ENCODE measurements at places on chromosomes 4 and X.

- DNase-seq, result no peak
These were observed 394.7 kb downstream of the GALNTL6 start for GRCh38 chr4:172207886-172208285.

GRCh38 chr4:158259955-158260575 is 49.8 kb downstream of the TMEM144 start:
- peak; percentile 55 for DNase-seq

GRCh38 chr4:8419222-8420041 is 21.1 kb downstream of the ACOX3 start:
- DNase-seq, result no peak

GRCh38 chrX:67724359-67725110 is 180.7 kb downstream of the AR start:
- no peak for DNase-seq

DNA sequence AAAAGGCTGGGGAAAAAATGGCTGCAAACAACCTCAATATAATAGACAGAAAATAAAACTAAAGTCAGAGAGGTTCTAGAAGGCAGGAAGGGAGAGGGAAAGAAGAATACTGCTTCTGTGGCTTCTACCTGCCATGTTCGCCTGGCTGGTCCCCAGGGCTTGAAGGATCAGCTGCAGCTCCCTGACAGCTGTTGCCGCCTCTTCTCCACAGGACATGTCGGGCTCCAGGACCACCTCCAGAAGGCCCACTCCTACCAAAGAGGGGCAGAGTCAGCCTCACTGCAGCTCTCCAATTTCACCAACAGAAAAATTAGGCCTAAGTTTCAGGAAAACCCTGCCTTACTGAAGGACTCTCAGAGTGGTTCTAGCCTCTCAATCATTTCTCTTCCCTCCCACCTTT is 44.9 kb downstream of the GATB start:
- DNase-seq, result no peak

DNA sequence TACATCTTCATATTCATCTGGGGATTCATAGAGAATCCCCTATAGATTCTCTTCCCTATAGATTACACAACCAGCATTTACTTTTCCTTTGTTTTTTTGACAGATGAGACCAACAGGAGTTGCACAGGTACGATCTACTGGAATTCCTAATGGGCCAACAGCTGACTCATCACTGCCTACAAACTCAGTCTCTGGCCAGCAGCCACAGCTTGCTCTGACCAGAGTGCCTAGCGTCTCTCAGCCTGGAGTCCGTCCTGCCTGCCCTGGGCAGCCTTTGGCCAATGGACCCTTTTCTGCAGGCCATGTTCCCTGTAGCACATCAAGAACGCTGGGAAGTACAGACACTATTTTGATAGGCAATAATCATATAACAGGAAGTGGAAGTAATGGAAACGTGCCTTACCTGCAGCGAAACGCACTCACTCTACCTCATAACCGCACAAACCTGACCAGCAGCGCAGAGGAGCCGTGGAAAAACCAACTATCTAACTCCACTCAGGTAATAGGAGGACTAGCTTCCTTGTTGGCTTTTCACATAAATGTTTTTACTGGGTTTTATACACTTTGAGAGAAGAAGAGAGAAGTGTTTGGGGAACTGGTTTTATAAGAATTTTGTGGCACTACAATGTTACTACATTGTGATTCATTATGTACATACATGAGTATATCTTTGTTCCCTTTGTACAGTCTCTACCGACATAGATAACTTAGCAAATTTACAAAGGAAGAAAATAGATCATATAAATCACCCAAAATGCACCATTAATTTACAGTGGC is 137.2 kb downstream of the DIPK2B start:
- no peak for DNase-seq

- DNase-seq, result no peak
These were observed 74.9 kb upstream of the ZNF518B start for GRCh38 chr4:10532155-10532554.

DNA sequence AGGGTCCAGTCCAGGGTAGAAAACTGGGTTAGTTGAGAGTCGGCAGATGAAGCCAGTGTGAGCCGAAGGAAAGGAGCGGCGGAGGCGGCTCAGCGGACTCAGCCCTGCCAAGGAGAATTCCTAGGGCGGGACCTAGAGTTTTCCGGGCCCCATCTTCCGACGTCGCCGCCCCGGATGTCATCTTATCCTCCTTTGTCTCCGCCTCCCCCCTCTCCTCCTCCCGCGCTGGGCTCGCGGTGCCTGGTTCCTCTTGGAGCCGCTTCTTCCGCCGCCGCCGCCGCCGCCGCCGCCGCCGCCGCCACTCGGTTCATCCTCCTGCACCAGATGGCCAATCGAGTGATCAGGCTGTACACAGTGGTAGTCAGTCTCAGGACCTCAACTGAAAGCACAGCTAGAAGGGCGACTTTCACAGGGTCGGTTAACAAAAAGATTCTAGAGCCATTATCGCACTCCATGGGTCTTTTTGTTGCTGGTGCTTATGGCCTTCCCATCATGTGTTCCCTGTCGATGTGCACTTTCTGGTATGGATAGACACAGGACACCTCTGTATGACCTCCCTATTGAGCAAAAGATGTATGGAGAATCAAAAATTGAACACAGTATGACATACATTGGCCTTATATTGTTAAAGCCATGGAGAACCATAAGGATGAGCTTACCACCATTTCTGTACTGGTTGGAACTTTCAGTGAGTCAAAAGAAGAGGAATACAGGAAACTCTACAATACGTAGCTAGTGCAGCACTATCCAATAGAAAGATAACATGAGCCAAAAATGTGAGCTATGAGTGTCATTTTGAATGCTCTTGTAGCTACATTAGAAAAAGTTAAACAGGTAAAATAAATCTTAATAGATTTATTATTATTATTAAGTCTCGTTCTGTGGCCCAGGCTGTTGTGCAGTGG is 32.4 kb upstream of the THOC2 start:
- peak; percentile 87 for DNase-seq

DNA sequence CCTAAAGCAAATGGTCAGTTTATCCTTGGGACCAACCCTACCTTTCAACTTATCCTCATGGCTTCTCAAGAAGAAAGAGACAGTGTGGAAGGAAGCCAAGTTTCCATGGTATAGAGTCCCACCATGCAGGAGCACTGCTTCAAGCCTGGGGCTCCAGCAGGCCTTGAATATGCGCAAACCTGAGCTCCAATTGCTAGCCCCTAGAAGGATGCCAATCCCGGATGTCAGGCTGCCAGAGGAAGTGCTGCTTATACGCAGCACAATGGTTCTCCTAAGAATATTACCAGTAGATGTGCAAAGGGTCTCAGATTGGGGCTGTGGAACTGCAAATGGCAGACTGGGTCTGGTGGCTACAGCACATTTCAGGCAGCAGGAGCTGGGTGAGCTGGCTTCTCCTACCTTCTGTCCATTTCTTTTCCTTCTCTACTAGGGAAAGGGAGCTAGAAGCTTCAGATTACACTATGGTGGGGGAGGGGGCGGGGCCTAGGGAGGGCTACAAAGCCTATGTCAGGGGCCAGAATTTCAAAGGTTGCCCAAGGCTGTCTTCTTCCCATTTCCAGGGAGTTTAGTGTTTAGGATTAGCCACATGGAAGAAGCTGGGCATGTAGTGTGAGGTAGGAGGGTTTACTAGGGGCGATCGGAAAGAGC is 40.7 kb upstream of the CITED1 start:
- no peak for DNase-seq

DNA sequence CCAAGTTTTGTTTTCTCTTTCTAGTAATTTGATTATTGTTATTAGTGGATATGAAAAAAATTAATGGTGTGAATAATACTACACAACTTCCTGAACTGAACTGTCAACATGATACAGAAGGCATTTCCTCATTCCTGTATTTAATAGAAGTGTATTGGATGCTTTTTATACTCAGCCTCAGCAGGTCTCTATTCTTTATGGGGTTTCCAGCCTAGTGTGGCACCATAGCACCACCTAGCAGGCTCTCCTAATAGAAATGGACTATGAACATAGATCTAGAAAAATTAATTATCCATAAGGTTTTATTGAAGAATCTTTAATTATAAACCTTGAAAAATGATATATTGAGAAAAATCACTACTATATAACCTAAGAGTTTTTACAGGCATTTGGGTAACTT is 52.4 kb downstream of the GLRB start:
- no peak for DNase-seq

DNA sequence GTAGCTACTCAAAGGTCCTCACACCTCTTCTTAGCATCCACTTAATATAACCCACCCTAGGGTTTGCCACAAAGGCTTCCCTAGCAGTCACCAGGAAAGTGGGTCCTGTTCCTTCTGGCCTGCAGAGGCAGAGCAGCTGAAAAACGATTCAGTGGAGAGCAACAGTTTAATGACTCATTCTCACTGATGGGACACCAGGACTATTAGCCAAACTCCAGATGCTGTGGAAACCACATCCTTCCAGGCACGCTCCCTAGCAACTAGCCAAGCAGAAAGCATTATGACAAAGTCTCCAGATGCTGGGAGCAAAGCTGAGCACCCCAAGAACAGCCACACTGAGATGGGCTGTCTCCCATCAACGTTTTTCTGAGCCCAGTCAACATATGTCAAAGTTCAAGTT is 30.3 kb upstream of the UTP14A start:
- peak; percentile 16 for DNase-seq

- DNase-seq, result no peak
These were observed 88.1 kb downstream of the CAMK2D start for GRCh38 chr4:113673450-113673849.

DNA sequence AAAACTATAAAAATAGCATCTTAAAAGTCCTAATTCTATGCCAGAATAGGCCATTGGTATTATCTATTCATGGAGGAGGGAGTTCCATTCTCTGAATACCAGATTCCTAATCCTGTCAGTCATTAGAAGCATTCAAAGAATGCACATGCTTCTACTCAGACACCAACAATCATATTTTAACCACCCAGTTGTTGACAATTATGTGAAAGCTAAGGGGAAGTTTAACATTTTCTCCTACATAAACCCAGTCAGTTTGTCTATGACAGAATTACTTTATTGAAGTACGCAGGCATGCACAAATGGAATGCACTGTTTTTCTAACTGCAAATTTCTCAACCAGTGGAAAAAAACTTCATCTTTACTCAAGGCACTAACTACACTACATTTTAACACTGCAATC is 69.6 kb upstream of the MTNR1A start:
- DNase-seq, result peak; percentile 83

DNA sequence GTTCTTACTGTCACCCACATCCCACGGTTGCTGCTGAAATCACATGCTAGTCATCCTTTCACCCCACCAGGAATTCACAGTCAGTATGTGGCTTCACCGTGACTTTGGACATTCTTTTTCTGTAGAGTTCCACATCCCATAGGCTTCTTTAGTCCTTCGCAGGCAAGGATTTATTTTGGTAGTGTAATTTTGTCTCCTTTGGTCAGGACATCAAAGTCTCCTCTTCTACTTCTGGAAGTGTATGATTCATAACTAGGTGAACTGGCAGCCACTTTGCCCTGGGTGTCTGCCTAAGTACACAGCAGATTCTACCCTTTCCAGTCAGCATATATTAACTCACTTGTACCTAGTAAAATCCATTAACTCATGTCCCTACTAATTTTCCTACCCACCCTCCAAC is 38.3 kb upstream of the MMAA start:
- no peak for DNase-seq

GRCh38 chr4:87192145-87192919 is 28.1 kb downstream of the KLHL8 start:
- DNase-seq, result no peak

DNA sequence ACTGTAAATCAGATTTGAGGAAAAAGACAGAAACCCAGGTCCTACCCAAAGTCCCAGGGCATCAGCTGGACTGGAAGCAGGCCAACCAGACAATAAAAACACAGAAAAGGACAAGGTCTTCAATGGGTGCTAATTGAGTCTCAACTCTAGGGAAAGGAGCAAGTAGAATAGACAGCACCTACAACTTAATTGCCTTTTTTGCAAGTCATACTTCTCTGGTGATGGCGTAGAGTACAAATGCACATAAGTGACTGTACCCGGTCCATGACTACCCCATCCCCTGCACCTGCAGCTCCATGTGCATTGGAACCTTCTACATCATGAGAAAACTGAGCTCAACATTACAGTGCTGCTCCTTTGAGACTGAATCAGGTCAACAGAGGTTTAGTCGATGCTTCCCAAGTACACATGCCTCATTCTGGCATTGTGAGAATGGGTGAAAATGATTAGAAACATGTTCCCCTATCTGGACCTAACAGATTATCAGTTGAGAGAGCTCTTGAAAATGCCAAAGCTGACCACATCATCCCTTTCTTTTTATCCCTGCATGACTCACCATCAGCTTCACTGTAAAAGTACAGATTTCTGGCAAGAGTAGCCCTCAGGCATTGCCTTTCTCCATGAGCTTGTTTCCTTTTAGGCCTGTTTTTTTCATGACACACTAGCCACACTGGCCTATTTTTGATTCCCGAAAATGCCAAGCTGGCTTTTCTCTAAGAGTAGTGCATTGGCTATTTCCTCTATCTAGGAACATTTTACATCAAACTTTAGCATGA is 298.3 kb downstream of the HS3ST1 start:
- no peak for DNase-seq

DNA sequence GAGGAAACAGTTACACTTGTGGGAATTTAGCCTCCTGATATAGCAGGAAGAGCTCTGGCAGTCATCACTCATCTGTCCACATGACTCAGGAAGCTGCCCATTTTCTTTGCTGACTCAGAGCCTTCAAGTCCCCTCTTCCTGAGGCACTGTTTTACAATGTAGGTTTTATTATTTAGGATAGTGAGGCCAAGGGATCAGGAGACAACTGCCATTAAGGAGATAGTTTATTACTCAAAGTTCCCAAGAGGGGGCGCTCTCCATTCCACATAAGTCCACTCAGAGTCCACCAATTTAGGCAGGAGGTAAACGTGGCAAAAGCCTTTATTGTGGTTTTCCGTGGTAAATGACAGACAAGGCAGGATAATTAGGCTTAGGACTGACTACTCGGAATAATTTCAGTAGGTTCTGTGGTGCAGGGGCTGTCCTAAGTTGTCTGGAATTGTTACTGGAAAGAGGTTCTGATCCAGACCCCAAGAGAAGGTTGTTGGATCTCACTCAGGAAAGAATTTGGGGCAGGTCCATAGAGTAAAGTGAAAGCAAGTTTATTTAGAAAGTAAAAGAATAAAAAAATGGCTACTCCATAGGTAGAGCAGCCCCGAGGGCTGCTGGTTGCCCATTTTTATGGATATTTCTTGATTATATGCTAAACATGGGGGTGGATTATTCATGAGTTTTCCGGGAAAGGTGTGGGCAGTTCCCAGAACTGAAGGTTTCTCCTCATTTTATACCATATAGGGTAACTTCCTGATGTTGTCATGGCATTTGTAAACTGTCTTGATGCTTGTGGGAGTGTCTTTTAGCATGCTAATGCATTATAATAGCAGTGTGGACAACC is 96.0 kb upstream of the RAB40AL start:
- no peak for DNase-seq

DNA sequence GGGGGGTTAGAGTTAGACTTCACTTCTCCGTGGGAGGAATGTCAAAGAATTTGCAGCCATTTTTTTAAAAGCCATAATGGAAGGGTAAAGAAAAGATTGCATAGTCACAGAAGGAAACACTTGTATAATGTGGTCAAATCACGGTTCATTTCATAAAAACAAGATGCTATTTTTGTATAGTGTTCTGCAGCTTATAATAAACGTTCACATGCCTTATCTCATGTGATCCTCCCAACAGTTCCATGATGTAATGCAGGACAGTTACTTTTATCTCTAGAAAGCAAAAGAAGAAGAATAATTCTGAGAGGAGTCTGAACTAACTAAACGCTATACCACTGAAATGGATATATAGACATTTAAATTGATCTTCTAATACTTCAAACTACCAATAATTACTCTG is 71.3 kb upstream of the CAMK2D start:
- no peak for DNase-seq

GRCh38 chrX:119971184-119971583 is 27.6 kb upstream of the NKAP start:
- DNase-seq, result no peak
